Hindlimb muscle (tissue), 1 donor: ENCODE measurements at places on chromosomes 7 and 10.

- DNase-seq: no peak
Measured at GRCh38 chr7:155340721-155341120, 43.0 kb downstream of the INSIG1 start.

DNA sequence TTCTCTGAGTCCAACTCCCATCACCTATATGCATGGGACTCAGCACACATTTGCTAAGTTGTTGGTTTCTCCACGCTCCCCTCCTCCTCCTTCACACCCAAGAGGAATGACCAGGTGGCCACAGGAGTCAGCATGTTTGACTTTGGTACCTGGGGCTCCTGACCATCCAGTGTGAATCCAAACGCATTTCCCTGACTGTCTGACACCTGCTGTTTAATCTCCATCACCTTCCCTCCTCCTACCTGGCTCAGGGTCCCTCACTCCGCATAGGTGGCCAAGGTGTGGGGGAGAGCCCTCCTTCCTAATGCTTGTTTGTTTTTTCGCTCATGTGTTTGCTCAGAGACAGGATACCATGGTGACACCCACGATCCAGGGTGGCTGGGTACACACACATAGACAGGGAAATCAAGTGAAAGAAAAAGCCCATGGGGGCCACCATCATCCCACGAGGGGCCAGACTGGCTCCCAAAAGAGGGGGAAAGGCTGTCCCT, 194.9 kb downstream of the KCNMA1 start:
- no peak for DNase-seq

- no peak for DNase-seq
Measured at GRCh38 chr7:47228386-47229014, 353.4 kb downstream of the TNS3 start.

GRCh38 chr10:48744587-48744986, 59.9 kb downstream of the WDFY4 start:
- no peak for DNase-seq

GRCh38 chr7:12518920-12519681, 51.4 kb upstream of the SCIN start:
- no peak for DNase-seq

GRCh38 chr7:18768256-18768655, 272.7 kb downstream of the HDAC9 start:
- DNase-seq: no peak

DNA sequence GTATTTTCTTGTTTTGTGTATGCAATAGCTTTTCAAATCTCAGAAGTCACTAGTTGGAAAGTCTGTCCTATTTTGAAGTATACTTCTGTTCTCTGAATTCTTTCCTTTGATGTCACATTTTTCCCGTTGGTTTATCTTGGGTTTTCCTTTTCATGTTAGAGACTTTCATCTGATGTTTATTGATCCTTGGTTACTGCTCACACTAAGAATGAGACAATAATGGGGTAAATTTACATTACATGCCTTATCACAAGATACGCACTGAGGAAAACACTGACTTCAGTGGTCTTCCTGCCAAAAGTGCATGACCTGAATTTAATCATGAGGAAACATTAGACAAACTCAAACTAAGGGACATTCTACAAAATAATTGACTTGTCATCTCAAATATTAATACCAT, 63.5 kb upstream of the C1GALT1 start:
- DNase-seq: no peak

DNA sequence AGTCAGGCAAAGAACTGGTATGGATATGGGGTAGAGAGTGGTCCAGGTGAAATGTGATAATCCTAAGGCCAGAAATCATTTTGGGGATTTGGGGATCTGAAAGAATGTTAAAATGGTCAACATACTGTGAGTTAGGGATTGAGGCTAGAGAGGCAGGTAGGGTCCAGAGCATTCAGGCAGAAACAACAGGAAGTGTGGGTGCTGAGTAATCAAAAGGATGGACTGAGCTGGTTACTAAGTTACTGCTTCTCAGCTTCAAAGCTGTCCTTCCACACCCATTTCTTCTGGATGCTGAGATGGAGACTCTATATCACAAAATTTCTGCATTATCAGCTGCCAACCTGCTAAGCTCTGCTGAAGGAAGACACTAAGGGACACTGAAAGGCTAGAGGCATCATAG, 30.6 kb upstream of the PRKCQ start:
- DNase-seq: no peak

- no peak for DNase-seq
Measured at GRCh38 chr7:90503367-90503766, 33.9 kb downstream of the PTTG1IP2 start.

DNA sequence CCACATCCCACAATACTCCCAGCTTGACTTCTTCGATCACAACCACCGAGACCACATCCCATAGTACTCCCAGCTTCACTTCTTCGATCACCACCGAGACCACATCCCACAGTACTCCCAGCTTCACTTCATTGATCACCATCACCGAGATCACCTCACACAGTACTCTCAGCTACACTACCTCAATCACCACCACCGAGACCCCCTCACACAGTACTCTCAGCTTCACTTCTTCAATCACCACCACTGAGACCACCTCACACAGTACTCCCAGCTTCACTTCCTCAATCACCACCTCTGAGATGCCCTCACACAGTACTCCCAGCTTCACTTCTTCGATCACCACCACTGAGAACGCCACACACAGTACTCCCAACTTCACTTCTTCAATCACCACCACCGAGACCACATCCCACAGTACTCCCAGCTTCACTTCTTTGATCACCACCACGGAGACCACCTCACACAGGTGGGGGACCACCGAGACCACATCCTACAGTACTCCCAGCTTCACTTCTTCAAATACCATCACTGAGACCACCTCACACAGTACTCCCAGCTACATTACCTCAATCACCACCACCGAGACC, 8.6 kb downstream of the MUC3A start:
- DNase-seq: no peak

- no peak for DNase-seq
Measured at GRCh38 chr10:84335516-84335915, 7.1 kb downstream of the CCSER2 start.

DNA sequence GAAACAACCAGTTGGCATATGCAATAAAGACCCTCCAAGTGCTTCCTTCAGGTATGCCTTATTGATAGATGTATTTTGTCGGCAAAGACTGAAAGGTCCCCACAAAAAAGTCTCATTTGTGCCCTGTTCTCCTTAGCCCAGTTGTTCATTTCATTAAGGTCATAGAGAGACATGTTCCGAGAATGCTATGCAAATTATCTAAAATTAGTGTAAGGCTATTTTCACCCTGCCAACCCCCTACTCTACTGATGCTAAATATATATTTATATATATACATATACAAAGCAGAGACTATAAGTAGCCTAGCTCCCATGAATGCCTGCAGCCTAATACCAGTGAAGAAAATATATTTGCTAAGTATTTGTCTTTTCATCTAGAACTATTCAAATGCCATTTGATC, 96.7 kb upstream of the ADO start:
- no peak for DNase-seq

- DNase-seq: no peak
Measured at GRCh38 chr7:12713625-12714378, 26.4 kb downstream of the ARL4A start.

DNA sequence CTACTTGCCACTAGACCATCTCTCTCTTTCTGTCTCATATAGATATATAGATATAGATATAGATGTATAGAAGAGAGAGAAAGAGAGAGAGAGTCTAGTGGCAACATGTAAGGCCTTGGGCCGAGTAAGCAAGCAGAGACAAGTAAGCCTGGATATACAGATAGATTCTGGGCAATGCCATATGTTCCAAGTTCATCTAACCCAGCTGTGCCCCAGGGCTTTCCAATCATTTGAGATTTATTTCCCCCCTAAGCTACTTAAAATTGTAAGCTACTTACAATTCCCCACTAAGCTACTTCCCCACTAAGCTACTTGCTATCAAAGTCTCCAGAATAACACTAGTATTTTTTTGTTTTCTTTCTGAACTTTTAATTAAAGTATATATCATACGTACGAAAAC, 1094.1 kb downstream of the DNAJB9 start:
- DNase-seq: no peak

DNA sequence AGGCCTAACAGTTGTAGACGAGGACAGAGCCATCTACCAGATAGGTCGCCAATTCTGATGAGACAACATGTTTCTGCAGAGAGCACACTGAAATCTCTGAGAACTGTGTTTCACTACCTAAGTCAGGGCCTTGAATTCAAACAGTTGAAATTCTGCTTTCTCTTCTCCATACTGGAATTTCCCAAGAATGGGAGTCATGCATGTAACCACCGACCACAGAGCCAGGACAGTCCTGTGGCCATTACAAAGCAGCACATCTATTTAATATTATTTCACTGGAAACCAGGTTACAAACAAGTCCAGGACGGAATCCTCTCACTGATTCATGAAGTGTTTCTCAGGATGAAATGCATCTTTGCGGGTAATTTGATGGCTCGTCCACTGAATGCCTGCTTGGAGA, 62.0 kb upstream of the ST8SIA6 start:
- no peak for DNase-seq

DNA sequence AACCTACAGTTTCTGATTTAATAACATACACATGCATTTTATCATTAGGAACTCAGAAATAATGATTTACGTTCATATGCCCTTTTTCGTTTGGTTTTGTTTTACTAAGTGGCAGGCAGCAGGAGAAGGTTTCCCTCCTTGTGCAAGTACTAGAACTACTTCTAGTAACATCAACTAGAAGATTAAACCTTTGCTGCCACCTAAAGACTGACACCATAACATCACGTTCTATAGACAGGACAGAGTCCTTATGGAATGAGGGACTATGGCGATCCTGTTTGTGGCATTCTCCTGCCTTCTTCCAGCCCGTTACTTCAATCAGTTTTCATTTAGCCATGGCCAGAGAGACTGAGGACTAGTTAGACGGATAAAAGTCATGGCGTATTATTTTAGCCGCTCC, 53.2 kb downstream of the GAD2 start:
- no peak for DNase-seq

DNA sequence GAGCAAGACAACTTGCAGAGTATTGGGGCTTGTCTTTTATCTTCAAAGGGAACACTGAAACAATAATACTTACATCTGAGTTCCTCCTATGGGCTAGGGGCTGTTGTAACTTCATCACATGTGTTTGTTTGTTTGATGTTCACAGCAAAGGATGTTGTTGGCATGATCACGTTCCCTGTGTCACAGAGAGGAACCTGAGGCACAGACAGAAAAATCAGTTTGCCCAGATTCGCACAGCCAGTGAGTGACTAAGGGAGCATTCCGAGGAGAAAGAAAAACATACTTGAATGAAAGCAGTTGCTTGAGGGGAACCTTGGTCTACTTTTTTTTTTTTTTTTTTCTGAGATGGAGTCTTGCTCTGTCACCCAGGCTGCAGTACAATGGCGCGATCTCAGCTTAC, 87.2 kb upstream of the PFKP start:
- DNase-seq: no peak

DNA sequence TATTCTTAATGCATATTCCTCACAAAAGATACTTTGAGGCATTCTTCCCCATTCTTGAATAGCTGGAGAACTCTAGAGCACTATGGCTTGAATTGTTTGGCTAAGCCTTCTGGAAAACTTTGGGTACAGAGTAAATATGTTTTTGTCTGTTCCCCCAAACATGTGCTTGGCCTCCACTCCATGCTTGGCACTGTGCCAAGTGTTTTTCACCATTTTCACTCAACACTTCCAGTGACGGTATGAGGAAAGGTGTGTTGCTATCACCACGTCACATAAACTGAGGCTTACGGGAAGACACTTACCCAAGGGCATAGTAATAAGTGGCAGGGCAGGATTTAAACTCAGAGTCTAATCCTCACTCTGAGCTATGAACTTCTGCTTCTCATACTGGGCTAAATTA, 318.2 kb downstream of the WDR11 start:
- no peak for DNase-seq

DNA sequence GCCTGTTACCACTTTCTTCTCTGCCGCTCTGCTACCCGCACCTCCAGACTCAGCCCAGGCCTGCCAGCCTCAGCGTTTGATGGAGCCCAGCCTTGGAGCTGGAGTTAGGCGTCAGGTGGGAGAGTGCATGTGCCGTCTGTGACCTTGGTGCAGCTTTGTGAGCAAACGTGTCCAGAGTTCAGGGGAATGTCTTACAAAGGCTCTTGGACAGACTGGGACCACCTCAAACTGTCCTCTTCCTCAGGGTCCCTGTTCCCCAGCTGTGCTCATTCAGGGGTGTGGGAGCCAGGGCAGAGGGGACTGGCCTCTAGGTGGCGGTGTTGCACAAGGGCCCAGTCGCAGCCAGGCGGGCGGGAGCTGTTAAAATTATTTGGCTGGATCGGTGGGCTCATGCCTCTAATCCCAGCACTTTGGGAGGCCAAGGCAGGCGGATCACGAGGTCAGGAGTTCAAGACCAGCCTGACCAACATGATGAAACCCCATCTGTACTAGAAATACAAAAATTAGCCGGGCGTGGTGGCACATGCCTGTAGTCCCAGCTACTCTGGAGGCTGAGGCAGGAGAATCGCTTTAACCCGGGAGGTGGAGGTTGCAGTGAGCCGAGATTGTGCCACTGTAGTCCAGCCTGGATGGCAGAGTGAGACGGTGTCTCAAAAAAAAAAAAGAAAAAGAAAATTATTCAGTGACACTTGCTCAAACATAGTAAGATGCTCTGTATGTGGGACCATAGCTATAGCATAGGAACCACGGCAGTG, 89.2 kb downstream of the ADCY1 start:
- no peak for DNase-seq

GRCh38 chr7:141057788-141058187, 16.1 kb upstream of the TMEM178B start:
- DNase-seq: no peak

GRCh38 chr10:47040681-47041080, 129.5 kb downstream of the PTPN20 start:
- DNase-seq: no peak

DNA sequence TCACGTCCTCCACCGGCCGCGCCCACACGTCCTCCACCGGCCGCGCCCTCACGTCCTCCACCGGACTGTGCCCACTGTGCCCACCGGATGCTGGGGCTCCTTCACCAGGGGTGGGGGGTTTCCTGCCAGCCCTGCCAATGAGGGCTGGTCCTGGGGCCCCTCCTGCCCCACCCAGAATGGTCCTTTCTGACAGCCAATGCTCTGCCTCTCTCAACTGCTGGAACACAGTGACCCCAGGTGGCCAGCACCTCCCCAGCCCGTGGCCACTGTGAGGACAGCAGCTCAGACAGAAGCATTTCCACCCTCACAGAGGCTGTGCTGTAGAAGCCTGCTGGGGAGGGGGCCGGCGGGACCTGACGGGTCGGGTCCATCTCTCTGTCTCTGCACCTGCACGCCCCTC, 90.1 kb upstream of the DNAAF5 start:
- no peak for DNase-seq

GRCh38 chr7:82839555-82839954, 323.1 kb downstream of the PCLO start:
- no peak for DNase-seq
